ENCODE measurements at places on chromosomes 3 and 15.

GRCh38 chr15:100997442-100997841, 78.3 kb downstream of the LRRK1 start:
- DNase-seq = no peak

- DNase-seq = no peak
Measured at GRCh38 chr3:33541918-33542317, 101.7 kb upstream of the UBP1 start.

- no peak for DNase-seq
Measured at GRCh38 chr3:114086356-114086755, 29.8 kb downstream of the QTRT2 start.

DNA sequence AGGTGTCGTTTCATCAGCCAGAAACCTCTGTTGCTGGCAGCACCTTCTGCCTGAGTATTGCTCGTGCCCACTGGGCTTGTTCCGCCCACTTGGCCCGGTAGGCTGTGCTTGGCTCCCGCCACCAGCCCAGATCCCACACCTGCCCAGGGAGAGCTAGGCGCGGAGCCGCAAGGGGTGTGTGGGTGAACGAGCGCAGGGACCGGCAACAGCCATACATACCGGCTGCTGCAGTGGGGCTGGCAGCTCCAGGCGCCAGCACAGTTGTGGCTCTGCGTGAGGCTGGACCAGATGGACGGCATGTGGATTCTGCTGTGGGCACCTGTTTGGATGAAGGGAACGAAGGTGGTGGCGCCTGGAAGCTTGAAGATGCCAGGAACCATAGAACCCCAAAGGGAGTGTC, 331.5 kb upstream of the MCTP2 start:
- no peak for DNase-seq

GRCh38 chr3:30199096-30199759, 407.2 kb upstream of the TGFBR2 start:
- DNase-seq = no peak

GRCh38 chr3:47295976-47296375, 13.2 kb downstream of the KLHL18 start:
- DNase-seq = no peak

DNA sequence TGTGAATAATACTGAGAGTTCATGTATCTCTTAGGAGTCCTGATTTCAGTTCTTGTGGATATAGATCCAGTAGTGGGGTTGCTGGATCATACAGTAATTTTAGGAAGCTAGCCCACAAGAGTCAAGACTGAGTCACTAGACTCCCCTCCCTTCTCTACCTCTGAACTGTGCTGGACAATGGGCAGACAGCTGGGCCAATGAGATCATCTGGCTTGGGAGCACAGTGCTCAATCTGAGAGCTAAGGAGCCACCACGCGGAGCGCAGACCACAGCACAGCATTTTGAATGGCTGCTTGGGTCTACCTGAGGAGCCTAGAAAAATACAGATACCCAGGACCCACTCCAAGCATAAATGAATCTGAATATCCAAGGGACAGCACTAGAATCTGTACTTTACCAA, 32.5 kb downstream of the WNT5A start:
- DNase-seq = no peak

DNA sequence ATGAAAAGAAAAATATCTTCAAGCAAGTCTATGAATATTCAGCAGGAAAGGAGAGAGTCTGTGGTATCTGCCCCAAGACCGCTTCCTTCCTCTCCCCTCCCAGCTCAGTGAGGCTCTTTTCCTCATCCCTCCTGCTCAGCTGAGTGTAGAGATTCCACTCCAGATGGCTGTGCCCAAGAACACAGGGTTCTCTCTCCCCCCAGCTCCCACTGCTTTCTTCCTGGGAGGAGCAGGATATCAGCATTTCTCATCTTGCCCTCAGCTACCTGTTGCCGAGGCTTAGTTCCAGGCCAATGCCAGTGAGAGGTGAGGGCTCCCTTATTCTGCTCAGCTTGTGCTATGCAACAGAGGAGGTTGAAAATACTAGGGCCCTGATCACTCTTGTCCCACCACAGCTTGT, 211.9 kb downstream of the SV2B start:
- no peak for DNase-seq

- no peak for DNase-seq
Measured at GRCh38 chr3:189809583-189809982, 178.4 kb downstream of the TP63 start.

- no peak for DNase-seq
Measured at GRCh38 chr3:112460519-112461195, 38.6 kb downstream of the BTLA start.

GRCh38 chr3:125147491-125147820, 65.1 kb downstream of the SLC12A8 start:
- DNase-seq = no peak

GRCh38 chr3:177842302-177842701, 645.0 kb upstream of the TBL1XR1 start:
- DNase-seq = no peak

GRCh38 chr15:90610190-90610589, 80.5 kb downstream of the CRTC3 start:
- no peak for DNase-seq

DNA sequence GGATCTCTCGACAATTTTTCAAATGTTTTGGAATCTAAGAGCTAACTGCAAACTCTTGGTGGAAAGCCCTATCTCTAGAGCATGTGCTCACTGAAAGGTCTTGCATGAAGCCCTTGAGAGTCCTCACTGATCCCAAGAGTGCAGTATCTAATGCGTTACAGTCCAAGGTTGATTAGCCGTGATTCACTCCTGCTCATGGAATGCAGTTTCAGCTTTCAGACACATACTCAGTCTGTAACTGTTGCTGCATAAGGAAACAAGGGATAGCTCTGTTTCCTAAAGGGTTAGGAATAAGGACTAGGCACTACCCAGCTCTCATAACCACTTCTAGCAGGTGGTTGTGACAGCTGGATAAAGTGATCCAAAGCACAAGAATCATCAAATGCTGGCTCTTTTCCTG, 687.4 kb upstream of the CFAP20DC start:
- DNase-seq = no peak

DNA sequence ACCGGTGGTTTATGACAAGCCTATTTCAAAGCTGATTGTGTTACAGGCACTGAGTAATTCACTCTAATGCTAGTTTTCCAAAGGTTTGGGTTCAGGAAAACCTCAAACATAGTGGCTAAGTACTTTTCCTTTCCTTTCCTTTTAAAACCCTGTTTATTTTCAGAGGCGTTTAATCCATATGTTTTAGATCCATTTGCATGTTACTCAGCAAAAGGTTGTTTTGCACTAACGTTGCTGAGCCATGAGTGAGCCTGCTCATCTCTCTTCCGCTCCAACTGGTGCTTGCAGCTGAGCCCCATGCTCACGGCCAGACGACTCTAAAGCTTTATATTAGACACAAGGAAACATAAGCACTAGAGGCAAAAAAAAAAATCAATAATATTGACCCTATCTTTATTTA, 9.4 kb downstream of the CEMIP start:
- no peak for DNase-seq

DNA sequence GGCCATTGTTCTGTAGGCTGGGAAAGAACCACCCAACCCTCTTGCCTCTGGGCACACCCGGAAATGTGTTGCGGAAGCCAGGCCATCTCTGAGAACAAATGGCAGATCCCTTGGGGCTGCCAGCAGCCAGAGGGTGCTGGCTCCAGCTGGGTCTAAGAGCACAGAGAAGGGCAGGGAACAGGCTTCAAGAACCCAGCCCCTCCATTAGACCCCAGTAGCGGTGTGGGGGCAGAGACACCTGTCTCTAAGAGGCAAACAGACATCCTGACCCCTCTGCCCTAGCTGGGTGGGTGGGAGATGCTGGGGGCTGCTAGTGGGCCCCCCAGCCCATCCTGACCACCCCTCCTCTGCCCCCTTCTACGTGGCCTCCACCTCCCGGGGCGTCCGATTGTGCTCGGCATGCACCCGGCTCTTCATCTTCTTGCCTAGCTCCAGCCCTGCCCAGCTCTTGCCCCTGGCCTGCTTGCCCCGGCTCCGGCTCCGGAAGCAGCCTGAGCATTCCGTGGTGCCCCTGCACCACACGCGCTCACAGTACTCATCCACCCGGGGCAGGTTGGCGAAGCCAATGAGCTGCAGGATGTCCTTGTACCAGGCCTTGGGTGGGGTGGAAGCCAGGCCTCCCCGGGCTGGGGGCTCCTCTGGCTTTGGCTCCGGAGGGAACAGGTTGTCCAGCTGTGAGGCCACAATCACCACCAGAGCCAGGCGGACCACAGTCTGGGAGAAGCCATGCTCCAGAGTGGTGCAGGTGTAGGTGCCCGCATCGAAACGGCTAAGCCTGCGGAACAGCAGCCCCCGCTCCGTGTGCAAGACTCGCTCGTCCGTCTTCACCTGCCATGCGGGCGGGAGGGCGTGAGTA, 9.4 kb downstream of the SEMA3G start:
- no peak for DNase-seq

GRCh38 chr15:70078578-70079417, 18.9 kb downstream of the TLE3 start:
- no peak for DNase-seq

All from NCI-H524 treated with DMSO at 0.1 percent for 48 hours (cell line).